ENCODE measurements at places on chromosomes 6 and 20.

GRCh38 chr20:17960927-17961586 lies 7.5 kb downstream of the SNX5 start:
- no peak for DNase-seq

DNA sequence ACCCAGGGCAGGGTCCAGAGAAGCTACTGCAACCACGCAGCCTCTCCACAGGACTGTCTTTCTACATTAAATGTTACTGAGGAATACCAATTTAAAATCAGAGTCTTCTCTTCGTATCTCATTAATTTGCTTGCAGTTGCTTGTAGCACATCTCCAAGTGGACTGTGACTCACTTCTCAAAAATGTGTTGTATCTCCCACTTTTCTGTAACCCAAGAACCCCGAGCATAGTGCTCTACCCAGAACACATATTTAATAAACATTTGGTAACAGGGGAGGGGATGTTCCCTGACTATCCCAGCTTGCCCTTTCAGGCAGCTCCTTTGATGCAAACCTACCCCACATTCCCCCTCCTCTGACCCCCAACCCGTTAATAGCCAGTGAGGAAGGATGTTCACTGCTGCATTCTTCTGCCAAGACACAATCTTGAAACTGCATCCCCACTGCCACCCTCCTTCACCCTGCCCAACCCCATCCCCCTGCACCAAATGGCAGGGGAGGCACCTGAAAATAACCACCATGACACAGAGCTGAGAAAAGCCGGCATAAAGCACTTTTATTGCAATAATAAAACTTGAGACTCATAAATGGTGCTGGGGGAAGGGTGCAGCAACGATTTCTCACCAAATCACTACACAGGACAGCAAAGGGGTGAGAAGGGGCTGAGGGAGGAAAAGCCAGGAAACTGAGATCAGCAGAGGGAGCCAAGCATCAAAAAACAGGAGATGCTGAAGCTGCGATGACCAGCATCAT lies 24.2 kb downstream of the FKBP1A start:
- no peak for DNase-seq

GRCh38 chr6:68196645-68197044 lies 438.4 kb upstream of the ADGRB3 start:
- DNase-seq = no peak

GRCh38 chr6:3882866-3883265 lies 33.7 kb downstream of the FAM50B start:
- no peak for DNase-seq

DNA sequence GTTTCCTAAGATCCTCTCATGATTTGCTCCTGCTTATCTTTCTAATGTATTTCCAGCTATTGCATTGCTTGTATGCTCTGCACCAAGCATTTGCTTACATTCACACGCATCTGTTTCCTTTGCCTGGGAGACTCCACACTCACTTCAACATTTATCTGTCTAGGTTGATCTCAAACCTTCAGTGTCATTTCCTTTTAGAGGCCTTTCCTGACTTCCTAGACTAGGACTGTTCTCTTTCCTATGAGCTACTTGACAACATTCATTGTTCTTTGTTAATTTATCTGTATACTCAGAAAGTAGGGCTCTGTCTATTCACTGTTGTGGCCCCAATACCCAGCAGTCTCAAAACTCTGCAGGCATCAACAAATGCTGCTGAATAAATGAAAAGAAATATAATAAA lies 84.4 kb downstream of the WASF1 start:
- DNase-seq = no peak

GRCh38 chr6:159892053-159892452 lies 1.3 kb downstream of the MAS1 start:
- DNase-seq = no peak

GRCh38 chr20:53575481-53576194 lies 18.0 kb downstream of the ZNF217 start:
- DNase-seq = no peak

DNA sequence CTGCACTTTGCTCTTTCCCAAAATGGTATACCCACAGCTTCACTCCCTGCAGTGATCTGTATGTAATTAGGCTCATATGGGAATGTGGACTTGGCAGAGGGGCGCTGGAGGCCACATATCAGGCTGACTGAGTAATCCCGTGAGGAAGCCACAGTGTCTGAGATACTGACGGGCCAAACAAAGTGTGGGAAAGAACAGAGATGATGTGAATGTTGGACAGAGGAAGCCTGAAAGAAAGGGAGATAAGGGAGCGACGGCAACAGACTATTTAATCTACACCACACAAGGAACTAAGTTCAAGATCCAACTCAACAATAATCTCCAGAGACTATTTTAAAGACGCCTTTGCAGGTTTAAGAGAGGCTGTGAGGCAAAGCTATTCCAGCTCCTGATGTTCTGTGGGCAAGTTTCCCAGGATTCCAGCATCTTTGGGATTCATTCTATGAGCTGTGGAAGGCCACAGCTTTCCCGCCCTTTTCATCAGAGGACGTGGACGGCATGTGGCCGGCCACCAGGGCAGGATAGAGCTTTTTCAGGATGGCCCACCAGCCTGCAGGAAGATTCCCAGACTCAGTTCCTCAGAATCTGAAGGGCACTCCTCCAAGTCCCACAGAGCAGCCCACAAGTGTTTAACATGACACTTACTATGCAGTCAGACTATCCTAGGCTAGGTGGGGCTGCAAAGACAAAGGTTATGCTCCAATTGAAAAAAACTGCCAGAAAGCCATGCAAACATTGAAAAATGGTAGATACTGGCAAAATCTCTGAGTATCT lies 237.5 kb downstream of the ATXN1 start:
- no peak for DNase-seq

DNA sequence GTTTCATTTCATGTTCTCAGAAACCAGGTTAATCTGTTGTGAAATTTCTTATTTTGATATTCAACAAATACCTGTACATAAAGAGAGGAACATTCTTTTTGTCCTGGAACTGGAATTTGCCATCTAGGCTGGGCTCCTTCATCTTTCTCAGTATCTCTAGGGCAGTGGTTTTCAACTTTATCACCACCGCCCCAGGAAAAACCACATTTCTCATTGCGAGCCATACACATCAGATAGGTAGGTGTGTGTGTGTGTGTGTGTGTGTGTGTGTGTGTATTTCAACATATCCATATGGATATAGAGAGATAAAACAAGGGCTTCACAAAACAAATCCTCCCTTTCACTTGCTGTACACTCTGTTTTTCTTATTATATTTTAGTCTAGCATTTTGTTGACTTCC lies 24.1 kb downstream of the BFSP1 start:
- DNase-seq = no peak

DNA sequence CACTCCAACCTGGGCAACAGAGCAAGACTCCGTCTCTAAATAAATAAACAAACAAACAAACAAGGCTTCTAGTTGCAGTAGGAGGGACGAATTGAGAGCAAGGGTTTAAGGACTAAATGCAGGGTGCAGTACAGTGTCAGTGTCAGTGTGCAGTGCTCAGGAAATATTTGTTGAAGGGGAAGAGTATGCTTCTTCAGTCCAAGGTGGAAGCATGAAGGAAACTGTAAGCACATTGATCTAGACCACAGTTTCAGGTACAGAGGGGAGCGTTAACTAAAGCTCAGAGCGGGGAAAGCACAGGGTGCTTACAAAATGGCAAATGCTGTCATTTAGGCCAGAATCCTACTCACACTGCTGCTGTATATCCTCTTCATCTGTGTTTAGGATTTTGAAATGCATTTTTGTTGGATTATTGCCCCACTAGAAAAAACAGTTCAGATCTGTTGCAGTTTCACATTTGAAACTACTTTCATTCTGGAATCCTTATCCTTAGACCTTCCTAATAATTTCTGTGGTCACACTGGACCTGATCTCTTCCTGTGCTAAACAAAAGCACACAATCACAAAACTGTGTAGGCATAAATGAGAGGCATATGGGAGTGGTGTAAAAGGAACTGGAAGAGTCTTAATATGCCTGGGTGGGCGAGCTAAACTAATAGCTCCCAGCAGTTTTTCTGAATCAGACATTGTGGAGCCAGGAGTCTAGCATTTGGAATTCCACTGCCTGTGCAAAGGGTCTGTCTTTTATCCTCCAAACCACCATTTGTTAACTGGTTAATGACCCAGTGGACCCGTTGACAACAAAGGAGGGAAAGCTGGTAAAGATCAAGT lies 41.4 kb downstream of the CBFA2T2 start:
- no peak for DNase-seq

- DNase-seq = no peak
These were observed 20.6 kb downstream of the TNXB start for GRCh38 chr6:32088487-32089049.

DNA sequence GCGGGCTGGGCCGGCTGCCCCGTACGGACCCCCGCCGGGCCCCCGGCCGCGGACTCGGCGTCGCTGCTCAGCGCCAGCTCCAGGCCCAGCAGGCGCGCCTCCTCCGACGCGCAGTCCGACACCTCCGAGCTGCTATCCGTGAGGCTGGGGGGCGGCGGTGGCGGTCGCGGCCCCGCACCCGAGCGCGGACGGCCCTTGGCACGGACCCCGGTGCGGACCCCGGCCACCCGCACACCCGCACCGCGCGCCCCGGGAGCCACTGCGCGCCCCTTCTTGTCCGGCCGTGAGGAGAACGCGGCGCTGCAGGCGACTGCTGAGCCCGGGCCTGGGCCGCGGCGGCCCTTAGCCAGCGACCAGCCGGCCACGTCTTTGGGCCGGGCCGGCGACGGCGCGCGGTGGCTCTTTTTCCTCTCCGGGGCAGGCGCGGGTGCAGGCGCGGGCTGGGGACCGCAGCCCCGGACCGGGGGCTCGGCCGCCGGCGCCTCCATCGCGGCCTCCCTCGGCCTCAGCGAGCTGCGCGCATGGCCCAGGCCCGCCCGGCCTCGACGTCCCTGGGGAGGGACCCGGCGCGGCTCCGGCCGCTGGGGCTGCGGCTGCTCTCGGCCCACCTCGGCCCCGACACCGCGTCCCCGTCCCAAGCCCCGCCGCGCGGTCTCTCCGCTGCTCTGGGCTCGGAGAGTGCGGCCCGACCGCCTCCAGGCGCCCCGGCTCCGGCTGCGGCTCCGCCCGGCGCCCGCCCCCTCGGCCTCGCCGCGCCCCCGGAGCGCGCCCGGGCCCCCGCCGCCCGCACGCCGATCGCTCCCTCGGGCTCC lies 12.9 kb upstream of the TLDC2 start:
- DNase-seq = no peak

- DNase-seq = no peak
These were observed 59.5 kb upstream of the BMP2 start for GRCh38 chr20:6708010-6708409.

DNA sequence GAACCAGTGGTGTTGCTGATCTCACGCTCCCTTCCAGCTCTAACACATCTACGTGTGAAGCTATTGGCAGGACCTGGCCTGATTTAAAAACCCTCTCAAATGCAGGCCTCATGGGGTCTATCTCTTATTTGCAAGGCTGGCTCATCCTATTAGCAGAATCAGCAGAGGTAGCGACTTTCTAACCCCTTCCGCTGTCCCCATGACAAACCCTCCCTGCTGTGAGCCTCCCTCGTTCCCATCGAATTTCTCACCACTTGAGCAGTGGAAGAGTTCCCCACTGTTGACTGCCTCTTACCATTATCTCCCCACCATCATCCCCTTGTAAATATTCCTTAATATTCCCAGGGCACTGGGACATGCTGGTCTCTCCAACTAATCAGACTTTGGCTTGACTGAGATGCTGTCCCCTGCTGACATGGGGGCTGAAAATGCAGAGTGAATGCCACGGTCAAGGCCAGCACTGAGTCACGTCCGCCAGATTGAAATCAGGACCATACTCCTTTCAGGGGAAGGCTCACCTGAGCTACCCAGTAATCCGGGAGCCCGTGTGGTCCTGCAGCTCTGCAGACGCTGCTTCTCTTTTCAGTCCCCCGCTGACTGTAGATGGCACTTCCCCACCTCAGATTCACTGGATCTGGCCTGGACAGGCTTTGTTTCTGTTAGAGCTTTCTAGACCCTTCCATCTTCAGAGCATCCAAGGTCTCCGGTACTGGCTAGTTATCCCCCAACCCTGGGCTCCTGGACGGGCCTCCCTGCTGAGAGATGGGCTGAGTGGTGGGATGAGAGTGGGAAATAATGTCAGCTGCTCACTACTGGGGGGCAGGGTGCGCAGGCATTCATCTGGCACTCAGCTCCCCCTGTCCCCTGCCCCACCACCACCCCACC lies 23.1 kb downstream of the AAR2 start:
- DNase-seq = no peak

GRCh38 chr6:97427648-97428047 lies 144.6 kb upstream of the MMS22L start:
- DNase-seq = no peak

DNA sequence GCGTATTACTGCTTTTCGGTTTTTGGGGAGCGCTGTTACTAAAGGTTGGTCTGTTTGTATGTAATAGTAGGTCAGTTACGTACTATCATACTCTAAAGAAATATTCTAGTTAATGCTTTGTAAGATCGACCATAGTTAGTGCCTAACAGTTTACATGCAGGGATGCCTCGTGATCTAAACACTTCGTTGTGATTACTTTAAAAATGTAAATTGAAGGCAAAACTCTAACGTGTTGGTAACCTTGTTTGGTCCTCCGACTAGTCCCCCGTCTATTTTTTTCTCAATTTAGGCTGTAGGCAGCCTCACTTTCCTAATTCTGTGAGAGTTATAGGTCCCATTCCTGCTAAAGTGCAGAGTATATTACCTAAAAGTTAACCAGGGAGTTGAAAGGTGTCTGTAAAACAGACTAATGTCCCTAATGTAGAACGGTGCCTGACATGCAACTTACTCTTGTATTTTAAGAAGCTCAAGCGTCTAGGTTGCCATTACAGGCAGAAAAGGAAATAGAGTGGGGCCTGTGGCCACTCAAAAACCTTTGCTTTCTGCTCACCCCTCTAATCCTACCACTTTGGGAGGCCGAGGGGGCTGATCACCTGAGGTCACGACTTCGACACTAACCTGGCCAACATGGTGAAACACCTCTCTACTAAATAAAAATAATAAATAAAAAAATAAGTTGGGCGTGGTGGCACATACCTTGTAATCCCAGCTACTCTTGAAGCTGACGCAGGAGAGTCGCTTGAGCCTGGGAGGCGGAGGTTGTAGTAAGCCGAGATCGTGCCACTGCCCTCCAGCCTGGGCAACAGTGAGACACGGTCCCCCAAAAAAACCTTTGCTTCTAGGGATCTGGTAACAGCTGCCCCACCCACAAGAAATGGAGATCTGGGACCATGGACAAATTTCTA lies 37.8 kb downstream of the HFE start:
- peak; percentile 23 for DNase-seq

- no peak for DNase-seq
These were observed 104.3 kb downstream of the CDH26 start for GRCh38 chr20:60062431-60063047.

GRCh38 chr6:91181416-91181815 lies 594.5 kb upstream of the MAP3K7 start:
- DNase-seq = no peak

- no peak for DNase-seq
These were observed 92.1 kb upstream of the EEF1E1 start for GRCh38 chr6:8194490-8194889.

GRCh38 chr20:10828180-10828579 lies 154.4 kb upstream of the JAG1 start:
- DNase-seq = no peak
